Renal cortex interstitium (tissue), 15 donors: ENCODE measurements at places on chromosomes 4 and X.

- no peak for DNase-seq
These were observed 40.3 kb downstream of the ATP2B3 start for GRCh38 chrX:153557618-153558355.

GRCh38 chrX:38327007-38327774, at the start of gene RPGR:
TSS of gene RPGR (minus strand) at chrX:38327509. CDS start at chrX:38327367, 142 bp downstream.
- DNase-seq = peak; percentile 87

GRCh38 chrX:150303386-150304097, 59.6 kb upstream of the MAMLD1 start:
- no peak for DNase-seq

GRCh38 chr4:182478475-182478874, 235.3 kb downstream of the TENM3 start:
- DNase-seq = peak; percentile 32

GRCh38 chrX:148903176-148903575, 402.8 kb downstream of the AFF2 start:
- no peak for DNase-seq

DNA sequence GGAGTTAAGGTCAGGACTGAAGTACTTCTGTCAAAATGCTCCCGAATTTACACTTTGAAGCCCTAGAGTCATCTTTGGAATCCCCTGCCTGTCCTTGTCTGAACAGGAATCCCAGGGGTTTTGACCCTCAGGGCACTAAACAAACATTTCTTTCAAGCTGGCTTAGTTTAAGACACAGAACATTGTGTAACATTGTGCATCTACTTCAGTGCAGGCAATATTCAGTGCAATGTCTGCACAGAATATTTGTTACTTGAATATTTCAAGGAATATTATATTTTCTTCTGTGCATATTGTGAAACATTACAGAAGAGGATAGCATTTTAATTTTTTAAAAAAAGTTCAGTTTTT, 763.4 kb downstream of the PCDH18 start:
- DNase-seq = no peak

DNA sequence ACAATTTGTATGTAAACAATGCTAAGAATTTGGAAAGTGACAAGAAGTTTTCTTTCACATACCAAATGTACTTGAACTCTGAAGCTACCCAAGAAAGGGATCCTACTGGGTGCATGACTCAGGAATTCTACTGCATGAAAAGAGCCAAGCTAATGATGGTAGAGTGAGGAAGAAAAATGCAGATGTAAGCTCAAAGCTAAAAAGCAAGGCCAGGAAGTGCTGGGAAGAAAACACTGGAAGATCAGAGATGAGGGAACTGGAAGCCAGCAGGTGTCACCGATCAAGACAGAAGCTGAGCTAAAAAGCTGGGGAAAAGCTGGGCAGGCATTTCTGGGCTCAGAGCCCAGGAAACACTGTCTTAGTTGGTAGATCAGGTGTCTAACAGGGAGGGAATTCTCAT, 449.1 kb downstream of the NKX6-1 start:
- DNase-seq = peak; percentile 9

DNA sequence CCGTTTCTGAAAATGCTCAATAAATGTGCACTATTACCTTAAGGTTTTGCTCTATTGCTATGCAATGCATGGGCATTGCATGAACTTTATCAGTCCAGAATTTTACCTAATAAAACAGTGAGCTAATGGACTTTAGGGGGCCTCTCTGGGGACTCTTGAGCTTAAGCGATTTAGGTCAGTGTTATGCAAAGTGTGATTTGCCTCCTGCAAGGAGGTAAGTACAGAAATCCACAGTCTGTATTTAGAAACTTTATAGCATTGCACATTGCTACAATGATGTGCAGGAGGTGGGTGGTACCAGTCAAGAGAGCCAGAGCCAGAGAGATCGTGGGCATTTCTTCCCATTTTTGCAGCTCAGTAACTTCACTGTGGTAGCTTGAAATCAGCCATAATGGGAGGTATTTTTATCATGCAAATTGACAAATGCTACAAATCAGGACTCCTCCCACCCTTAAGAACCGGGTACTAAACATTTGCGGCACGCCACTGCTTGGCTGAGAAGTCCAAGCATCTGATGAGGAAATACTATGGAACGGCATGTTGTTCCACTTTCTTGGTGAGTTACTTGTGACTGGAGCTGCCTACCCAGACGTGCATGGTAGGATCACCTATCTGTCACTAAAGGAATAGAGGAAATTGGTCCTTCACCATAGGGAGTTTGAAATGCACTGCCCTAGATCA, 174.6 kb upstream of the PGRMC2 start:
- no peak for DNase-seq

DNA sequence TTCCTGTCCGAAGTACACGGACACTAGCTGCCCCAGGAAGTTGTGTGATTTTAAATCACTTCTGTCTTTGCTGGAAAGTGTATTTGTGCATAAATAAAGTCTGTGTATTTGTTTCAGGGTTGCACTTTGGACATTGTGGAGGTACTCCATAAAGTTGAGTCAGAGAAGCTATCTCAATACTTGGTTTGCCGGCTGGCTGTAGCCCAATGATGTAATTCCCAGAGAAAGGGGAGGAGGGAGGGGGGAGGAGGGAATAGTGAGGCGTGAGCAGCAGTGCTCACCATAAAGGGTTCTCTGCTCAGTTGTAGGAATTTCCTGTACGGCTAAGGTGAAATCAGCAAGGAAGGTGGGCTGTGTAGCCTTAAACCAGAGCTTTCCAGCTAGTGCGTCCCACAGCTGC, 7.5 kb downstream of the APEX2 start:
- DNase-seq = no peak

- DNase-seq = no peak
These were observed 10.8 kb upstream of the CITED1 start for GRCh38 chrX:72316408-72317110.

DNA sequence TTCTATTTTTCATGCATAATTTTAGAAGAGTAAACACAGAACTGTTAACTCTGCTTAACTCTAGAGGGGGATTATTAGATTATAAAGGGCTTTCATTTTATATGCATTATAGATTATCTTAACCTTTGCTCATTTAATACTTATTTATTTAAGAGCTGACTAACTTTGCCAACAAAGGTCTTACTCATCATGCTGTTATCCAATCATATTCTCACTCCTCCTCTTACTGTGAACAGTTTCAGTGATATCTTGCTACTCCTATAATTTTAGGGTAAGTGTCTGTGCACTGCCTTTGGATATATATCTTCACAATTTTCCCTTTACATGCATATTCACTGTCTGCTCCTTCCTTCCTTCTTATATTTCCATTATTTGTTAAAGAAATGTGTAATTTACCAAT, 1814.9 kb downstream of the STIM2 start:
- no peak for DNase-seq

DNA sequence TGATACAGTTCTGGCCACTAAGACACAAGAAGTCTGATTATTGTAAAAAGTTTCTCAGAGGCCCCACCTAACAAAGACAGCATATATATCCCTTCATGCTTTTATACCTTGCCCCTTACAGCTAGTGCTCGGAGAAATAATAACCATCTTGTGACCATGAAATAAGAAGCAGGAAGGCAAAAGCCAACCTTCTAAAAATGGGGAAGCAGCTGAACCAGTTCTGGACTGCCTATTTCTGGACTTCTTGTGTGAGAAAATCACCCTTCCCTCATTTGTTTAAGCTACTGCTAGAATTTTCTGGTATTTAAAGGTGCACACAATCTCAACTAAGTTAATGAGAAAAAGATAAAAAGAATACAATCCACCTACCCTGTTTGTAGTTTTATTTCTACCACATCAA, 87.5 kb downstream of the CNOT6L start:
- DNase-seq = no peak

GRCh38 chrX:49999087-49999486, 76.7 kb downstream of the CLCN5 start:
- DNase-seq = no peak

- DNase-seq = no peak
These were observed 224.6 kb downstream of the SPRY1 start for GRCh38 chr4:123621072-123621705.

DNA sequence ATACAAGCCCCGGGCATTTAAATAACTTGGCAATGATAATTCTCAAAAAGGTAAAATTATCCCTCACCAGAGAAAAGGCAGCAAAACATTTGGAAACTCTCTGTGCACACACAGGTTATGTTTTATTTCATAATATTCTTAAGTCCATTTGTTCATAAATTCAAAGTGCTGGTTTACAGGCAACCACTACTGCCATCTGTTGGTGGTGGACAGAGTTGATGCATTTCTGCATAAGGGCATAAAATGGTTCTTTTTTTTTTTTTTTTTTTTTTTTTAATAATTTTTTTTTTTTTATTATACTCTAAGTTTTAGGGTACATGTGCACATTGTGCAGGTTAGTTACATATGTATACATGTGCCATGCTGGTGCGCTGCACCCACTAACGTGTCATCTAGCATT, 31.5 kb upstream of the IL21 start:
- DNase-seq = no peak

DNA sequence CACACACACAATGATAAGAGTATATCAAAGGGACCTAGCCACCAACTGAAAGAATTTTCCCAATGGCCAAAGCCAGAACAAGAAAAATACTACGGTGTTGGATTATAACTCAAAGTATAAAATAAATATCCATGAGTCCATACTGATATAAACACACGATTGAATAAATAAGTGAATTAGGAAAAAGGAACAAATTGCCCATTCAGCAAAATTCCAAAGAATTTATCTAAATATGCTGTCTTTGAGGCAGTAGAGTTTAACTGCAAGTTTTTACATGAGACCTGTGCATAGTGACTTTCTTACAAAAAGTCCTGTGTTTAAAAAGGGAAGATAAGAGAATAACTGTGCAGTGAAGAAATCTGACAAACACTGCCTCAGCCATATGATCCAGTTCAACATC, 278.8 kb upstream of the PPARGC1A start:
- DNase-seq = no peak

- DNase-seq = no peak
These were observed 934.5 kb upstream of the TENM3 start for GRCh38 chr4:181308476-181309312.

- DNase-seq = no peak
These were observed 27.6 kb upstream of the SRD5A3 start for GRCh38 chr4:55318175-55319129.

GRCh38 chrX:9315086-9315485, 149.8 kb upstream of the TBL1X start:
- no peak for DNase-seq

- DNase-seq = no peak
These were observed 595.3 kb downstream of the ARAP2 start for GRCh38 chr4:35649011-35649410.

DNA sequence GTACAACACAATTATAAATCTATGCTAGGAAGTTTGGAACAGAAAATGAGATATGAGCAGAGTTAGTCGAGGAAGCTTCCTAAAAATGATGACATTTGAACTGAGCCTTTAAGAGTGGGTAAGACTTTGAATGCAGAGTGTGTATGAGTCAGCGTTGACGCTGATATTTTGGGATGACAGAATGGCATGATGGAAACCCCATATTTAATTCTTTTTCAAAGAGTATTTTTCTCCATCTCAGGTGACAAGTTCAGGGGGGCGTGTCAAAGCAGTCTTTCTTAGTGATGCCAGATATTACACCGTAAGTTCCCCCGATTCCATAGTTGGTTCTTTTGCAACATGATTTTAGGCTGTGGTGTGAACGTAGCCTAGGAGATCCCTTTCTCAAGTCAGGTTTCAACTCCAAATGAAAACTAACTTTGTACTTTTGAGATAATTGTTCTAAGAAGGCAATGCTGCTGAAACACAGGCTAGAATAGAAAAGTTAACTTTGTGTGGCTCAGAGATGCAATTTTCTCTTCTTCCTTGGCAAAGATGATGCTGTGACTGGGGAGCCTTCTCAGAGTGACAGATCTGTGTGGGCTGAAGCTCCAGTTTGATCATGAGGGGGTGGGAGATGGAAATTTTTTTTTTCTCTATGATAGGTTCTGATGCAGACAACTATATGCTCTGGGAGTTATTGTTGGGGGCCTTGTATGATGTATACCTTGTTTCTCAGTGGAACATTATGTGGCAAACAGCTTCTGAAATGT, 59.2 kb downstream of the GLUD2 start:
- DNase-seq = no peak

GRCh38 chr4:138242834-138243156, 646 bp upstream of the SLC7A11 start:
- no peak for DNase-seq

- peak; percentile 79 for DNase-seq
These were observed at the start of gene SPATA4 for GRCh38 chr4:176195184-176195978. TSS of gene SPATA4 (minus strand) at chr4:176195585. CDS start at chr4:176195562, 23 bp downstream.

GRCh38 chr4:83552083-83552482, 16.2 kb downstream of the GPAT3 start:
- DNase-seq = no peak

- peak; percentile 17 for DNase-seq
These were observed 245.2 kb upstream of the DIPK2B start for GRCh38 chrX:45445745-45446412.

- no peak for DNase-seq
These were observed 763 bp downstream of the CASK start for GRCh38 chrX:41922431-41923151.

DNA sequence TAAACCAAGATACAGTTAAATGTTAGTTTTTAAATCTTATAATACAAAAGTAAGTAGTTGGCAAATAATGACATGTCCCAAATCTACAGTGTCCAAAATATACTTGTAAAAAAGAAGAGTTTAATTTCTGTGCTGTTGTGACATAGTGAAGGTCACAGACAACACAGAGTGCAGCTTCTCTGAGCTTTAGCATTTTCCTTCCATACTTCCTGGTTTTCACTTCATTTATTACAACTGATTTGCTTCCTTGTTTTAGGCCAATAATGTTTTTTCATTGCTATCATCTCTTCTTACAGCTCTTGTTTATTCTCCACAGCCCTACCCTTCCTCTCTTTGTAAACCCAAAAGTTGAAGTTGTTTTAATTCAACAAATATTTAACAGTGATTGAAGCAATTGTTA, 132.4 kb upstream of the TET2 start:
- no peak for DNase-seq

- no peak for DNase-seq
These were observed 2.0 kb downstream of the DHX15 start for GRCh38 chr4:24582235-24582832.

DNA sequence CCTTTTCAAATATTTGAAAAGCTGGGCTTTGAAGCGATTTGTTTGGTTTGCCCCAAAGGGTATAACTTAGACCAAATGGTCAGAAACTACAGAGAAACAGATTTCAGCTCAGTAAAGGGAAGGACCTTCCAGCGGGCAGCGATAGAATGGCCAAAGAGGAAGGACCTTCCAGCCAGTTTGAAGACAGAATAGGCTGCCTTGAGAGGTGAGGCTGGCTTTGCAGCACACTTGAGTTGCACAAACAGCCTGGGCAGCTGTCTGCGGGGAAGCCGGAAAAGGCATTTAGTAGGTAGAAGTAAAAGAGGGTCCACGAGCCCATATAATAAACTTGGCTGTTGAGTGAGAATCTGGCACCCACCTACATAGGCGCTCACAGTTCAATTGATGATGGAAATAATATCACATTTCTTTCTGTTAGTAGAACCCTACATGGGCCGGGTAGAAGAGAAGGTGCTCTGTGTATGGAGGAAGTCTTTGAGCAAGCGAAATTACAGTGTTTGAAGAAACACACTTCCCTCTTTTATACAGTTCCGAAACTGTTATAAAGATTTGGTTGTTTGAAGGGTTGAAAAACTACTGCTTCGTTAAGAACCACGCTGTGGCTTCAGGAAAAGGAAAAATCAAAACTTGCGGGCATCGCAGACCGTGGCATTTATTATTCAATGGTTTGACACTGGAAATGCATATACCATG, 75.0 kb upstream of the SORBS2 start:
- DNase-seq = no peak

- no peak for DNase-seq
These were observed 21.0 kb downstream of the JAKMIP1 start for GRCh38 chr4:6179362-6179761.

- DNase-seq = no peak
These were observed 1.4 kb downstream of the SEL1L3 start for GRCh38 chr4:25861280-25861950.
